ENCODE measurements at places on chromosomes 1 and 21.

GRCh38 chr21:45039317-45040156 is 34.8 kb upstream of the ADARB1 start:
- no peak for DNase-seq

DNA sequence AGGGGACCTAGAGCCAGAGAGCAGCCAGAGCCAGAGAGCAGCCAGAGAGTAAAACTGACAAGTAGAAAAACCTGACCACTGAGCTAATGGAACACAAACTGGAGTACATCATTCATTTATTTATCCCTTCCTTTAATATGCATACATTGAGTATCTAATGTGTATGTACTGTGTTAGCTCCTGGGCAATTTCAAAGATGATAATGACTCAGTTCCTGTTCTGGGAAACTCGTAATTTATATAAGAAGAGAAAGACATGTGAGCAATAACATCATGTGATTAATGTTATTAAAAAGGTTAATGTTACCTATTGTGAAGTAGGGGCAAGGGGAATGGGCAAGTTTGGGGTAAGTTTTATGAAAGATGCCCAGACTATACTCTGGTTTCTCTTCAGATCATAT is 199.9 kb downstream of the TNR start:
- no peak for DNase-seq

DNA sequence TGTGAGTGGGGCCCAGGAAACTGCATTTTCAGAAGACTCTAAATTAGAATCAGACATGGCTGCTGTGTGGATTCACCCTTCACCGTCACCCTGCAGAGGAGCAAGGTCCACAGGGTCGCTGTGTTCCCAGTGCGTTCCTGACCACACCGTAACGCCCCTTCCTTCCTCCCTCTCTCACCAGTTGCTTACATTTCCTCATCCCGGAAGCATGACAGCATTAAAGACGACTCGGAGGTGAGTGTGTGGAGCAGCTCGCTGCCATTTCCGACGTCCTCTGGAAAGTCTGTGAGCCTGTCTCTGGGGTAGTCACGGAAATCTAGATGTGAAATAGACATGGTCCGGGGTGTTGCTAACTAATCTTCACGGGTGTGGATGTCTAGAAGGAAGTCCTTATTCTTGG is 45.9 kb downstream of the FAAP20 start:
- peak; percentile 78 for DNase-seq

GRCh38 chr1:81949421-81949820 is 148.7 kb downstream of the ADGRL2 start:
- no peak for DNase-seq

GRCh38 chr1:2564815-2565374 is 8.7 kb downstream of the TNFRSF14 start:
- no peak for DNase-seq

GRCh38 chr1:187044411-187044810 is 215.7 kb downstream of the PLA2G4A start:
- DNase-seq: no peak

- DNase-seq: no peak
Observed at GRCh38 chr1:93595266-93595665, 86.4 kb downstream of the BCAR3 start.

DNA sequence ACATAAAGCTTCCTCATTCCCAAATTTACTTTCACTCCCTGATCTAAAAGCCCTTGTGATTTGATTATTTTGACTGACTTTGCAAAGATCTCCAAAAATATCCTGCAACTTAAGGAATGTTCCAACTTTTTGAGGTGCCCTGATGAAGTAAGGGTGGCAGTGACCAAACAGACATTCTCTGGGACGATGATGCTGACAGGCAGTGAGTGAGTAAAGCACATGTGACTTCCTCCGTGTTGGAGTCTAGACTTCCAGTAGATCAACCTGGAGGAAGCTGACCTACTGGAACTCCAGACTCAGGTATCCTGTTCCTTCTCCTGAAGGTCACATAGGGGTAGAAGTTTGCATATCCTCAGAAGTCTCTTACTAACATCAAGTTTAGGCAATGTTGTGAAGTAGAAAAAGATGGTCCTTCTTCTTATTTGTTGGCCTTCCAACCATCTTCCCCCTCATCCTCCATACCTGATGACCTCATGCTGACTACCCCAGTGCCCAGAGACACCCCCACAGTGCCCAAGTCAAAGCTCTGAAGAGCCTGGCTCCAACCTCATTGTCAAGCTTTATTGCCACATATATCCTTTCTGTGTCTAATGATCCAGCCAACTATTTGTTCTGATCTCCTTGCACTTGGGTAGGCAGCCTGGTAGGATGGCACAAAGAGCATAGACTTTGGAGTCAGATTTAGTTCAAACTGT is 16.0 kb downstream of the TNFSF4 start:
- no peak for DNase-seq

DNA sequence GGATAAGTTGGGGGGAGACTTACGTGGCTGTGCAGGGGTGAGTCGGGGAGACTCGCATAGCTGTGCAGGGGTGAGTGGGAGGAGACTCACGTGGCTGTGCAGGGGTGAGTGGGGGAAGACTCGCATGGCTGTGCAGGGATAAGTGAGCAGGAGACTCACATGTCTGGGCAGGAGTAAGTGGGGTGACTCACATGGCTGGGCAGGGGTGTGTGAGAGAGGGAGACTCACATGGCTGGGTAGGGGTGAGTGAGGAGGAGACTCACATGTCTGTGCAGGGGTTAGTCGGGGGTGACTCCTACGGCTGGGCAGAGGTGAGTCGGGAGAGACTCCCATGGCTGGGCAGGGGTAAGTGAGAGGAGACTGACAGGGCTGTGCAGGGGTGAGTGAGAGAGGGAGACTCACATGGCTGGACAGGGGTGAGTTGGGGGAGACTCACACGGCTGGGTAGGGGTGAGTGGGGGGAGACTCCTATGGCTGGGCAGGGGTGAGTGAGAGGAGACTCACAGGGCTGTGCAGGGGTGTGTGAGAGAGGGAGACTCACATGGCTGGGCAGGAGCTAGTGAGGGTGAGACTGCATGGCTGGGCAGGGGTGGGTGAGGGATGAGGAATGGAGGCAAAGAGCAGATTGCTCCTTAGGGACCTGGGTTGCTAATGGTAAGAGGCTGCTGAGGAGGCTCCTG is 56.0 kb upstream of the ABCG1 start:
- no peak for DNase-seq

GRCh38 chr1:221411283-221411682 is 330.6 kb downstream of the DUSP10 start:
- DNase-seq: no peak

- DNase-seq: no peak
Observed at GRCh38 chr21:42578034-42578433, 64.4 kb downstream of the SLC37A1 start.

DNA sequence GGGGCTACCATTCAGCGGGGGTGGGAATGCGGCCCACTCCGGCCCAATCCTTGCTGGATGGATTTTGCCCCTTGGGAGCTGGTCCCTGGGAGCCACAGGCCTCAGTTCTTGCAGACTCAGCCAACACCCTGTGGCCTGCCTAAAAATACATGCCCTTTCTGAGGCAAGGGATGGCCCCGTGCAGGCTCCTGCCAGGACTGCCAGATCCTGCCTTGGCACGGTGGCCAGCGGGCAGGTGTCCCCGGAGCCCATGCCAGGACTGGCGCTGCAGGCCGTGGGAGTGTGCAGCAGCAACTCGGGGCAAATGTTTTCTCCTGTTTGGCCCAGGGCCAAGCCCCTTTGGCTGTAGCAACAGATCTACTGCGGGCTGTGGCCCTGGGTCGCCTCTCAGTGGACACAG is 1.6 kb upstream of the PANK4 start:
- no peak for DNase-seq

DNA sequence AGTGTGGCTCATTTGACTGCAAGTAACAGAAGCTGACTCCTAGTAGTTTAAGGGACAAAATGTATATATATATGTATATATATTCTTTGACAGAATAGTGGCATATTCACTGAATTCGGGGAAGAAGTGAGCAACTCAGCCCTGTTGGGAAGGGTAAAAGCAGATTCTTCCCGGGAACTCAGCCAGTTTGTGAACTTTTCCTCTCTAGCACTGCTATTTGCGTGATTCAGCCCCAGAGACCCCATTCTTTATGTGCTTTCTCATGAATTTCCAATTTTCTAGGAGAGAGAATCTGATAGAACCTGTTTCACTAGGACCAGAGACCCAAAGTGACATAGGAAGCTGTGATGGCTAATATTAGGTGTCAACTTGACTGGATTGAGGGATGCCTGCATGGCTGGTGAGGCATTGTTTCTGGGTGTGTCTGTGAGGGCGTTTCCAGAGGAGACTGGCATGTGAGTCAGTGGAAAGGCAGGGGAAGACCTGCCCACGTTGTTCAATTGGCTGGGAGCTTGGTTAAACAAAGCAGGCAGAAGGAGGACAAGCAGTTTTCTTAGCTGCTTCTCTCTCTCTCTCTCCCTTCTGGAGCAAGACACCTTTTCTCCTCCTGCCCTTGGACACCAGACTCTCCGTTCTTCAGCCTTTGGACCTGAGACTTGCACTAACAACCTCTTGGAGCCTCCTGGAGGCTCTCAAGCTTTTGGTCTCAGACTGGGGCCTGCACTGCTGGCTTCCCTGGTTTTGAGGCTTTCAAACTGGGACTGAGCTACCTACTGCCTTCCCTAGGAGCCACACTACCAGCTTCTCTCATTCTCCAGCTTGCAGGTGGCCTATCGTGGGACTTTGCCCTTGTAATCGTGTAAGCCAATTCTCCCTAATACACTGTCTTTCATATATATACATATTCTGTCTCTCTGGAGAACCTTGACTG is 93.4 kb upstream of the KCNK1 start:
- DNase-seq: no peak

GRCh38 chr1:62346886-62347285 is 27.7 kb upstream of the KANK4 start:
- no peak for DNase-seq

GRCh38 chr1:30855686-30856259 is 52.8 kb downstream of the SDC3 start:
- DNase-seq: no peak

DNA sequence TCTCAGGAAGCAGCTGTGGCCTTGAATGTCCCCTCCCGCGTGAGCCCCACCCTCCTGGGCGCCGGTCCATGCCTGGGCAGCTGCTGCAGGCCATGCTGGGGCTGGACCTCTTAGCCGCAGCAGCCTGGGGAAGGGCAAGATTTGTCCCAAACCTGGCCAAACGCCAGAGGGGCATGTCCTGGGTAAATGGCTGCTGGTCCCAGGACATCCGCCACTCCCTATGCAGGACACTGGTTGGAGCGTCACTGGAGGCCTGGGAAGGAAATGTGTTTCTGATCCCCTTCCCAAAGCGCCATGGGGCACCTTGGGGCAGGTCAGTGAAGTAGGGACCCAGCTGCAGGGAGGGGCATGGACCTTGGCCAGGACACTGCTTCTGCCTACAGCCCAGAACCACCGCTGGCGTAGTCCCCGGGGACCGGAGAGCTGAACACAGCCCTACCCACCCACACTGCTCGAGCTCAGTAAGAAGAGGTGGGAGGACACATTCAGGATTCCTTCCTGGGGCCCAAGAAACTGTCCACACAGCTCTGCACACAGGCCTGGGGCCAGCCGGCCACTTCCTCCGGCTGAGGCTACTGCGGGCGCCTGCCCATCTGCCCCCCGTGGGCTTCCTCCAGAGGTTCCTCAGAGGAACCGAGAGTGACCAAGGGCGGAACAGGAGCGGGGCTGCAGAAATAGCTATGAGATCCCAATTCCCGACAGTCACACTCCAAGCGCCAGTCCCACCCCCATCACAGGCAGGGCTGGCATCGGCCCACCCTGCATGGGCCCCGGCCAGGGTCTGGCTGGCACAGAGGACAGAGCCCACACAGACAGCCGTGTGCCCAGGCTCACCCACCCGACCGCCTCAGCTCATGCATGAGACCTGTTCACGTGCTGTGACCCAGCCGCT is 10.8 kb upstream of the PLEKHG5 start:
- no peak for DNase-seq

GRCh38 chr1:212753749-212754148 is 37.8 kb downstream of the NSL1 start:
- no peak for DNase-seq

GRCh38 chr21:26246073-26246472 is 75.5 kb upstream of the APP start:
- no peak for DNase-seq

- no peak for DNase-seq
Observed at GRCh38 chr1:51955797-51956527, 34.5 kb downstream of the RAB3B start.

DNA sequence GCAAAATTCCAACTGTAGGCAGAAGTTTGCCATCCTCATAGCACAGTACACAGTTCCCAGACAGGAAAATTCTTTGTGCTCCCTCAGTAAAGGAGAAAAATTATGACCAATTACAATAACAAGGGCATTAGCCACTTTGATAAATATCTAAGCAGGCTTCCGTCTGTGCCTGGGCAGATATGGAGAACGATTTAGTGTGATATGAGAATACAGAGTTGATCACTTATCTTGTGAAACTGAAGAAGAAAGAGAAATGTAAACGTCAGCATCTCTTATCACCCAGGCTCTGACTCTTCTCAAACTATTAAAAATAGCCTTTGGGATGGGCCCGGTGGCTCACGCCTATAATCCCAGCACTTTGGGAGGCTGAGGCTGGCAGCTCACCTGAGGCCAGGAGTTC is 54.5 kb upstream of the TIAM1 start:
- no peak for DNase-seq

DNA sequence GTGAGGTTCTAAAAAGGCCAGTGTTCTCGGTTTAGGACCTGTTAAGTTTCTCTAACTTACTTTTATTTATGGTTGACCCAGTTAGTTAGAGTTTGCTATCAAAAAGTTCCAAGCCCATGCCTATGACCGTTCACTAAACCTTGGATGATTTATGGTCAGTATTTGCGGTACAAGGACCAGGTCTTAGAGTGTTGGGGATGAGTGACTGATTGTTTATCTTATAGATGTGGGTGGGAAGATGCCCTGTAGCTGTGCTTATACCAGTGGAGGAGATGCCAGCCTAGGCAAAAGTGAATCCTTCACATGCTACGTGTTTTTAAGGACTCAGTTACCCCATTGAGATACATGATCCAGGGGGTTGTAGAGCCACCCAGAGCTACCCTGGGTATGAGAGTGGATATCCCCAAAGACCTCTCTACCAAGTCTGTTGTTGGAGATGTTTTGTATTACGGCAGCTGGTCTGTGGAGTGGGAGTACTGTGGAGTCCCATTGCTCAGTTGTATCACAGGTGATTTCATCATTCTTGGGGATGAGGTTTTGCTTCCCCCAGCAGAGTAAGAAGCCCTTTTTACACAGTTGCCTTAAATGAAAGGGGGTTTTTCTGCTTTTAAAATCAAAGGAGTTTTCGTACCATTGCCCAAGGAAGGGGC is 2.1 kb downstream of the SLC22A15 start:
- DNase-seq: no peak

- DNase-seq: no peak
Observed at GRCh38 chr1:208979776-208980175, 603.7 kb upstream of the CAMK1G start.

GRCh38 chr1:169309178-169310166 is 58.1 kb downstream of the NME7 start:
- DNase-seq: no peak

- DNase-seq: no peak
Observed at GRCh38 chr21:40547906-40548513, 298.9 kb downstream of the DSCAM start.

GRCh38 chr21:21165063-21165645 is 166.9 kb downstream of the NCAM2 start:
- no peak for DNase-seq

Data from CD4-positive, alpha-beta T cell treated with Interleukin-4 for 1 hour (primary cell).